SIG-M5 (cell line): ENCODE measurements at places on chromosomes 3 and 15.

DNA sequence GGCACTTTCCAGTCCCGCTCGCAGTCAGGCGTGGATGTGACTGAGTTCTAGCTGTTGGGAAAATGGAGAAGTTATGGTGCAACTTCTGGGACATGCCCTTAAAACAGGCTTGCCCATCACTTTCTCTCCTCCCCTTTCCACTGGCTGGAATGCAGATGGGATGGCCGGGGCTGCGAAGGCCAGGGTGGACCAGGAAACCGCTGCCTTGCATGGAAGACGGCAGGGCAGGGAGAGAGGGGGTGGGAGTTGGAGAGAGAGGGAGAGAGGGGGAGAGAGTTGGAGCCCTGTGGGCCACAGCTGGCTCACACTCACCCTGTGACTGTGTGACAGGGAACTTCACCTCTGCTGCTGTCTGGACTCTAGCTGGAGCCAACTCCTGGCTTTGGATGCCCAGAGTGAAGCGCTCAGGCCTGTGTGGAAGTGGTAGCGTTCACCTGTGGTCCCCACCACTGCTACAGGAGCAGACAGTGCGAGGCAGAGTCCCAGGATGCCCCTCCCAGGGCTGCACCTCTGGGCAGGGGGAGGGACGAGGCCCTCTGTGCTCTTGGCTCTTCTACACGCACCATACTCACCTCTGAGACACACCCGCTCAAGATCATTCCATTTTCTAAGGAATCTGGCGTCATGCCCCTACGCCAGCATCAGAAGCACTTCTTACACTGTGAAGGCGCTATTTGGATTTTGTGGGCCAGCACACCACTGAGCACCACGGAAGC is 36.6 kb downstream of the KLHL25 start:
- DNase-seq: no peak

- DNase-seq: no peak
Measured at GRCh38 chr3:158354713-158355112, 216.3 kb upstream of the MLF1 start.

GRCh38 chr15:33448961-33449606 is 138.3 kb downstream of the RYR3 start:
- no peak for DNase-seq

GRCh38 chr3:69888040-69888942 is 111.2 kb upstream of the SAMMSON start:
- no peak for DNase-seq

DNA sequence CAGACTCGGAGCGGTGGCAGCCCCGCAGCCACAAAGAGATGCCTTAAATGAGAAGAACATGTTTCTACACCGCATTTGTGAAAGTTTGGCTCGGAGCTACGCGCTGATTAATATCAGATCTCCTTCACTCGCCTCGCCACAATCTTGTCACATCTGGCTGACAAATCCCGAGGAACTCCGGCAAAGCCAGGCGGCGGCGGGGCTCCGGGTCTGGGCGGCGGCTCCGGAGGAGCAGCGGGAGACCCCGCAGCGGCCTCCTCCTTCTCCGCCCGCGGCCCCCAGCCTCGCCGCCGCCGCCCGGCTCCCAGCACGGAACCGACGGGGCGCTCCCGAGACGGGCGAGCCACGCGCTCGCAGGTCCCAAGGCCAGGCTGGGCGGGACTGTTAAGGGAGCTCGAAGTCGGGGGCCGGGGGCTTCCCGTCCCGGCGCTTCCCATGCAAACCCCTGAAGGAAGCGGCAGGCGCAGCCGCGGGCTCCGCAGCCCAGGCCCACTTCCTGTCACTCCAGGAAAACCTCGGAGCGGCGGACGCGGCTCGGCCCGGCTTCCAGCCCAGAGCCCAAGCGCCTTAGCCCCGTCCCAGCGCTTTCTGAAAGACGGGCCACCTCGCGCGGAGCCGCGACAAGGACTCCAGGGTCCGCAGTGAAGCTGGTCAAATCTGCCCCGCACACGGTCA is 1.2 kb downstream of the BNC1 start:
- DNase-seq: no peak

GRCh38 chr3:76631251-76631650 is 408.6 kb upstream of the ROBO2 start:
- DNase-seq: no peak

GRCh38 chr3:31409389-31409788 is 123.3 kb upstream of the STT3B start:
- no peak for DNase-seq

DNA sequence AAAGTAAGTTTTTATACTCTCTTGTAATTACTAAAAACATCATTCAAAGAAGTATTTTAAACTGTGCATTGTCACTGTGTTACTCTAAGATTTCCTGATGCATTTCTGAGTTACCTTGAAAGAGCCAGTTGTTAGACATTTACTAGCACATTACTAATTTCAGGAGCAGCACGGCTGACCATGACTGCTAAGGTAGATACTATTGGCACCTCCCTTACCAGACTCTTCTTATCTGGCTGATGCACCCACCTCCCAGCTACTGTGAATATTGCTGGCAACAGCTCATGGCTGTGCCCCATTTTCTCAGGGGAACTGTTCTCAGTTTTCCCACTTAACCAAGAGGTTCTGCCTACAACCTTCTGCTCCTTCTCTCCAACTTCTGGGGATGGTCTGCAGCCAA is 29.4 kb downstream of the COL6A5 start:
- DNase-seq: no peak
